ENCODE measurements at places on chromosomes 6 and 20.

DNA sequence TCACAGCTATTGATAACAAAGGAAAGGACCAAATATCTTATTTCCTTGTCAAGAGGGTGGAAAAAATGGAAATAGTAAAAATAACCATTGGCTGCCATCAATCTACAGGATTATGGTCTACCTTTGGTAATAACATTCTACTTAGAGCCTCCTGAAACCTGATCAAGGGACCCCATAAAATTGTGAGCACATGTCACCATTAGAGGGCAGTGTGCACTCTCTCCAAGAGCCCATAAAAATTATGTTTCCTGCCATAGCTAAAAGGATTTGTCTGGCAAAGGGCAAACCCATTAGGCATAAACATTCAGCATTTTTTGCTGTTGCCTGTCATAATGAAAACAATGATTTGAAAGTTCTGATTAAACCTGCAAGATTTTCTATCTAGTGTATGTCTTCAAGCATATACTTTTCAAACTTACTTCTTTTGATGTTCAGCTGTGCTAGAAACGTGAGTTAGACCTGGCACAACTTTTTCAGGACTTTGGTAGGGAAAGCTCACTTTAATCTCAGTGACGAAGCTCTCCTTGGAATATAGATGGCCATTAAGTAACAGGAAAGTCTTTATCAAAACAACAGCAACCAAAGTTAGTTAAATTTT, 120.7 kb upstream of the ZFP64 start:
- DNase-seq: peak; percentile 18

- DNase-seq: no peak
Observed at GRCh38 chr6:121497970-121498375, 62.5 kb downstream of the GJA1 start.

- DNase-seq: no peak
Observed at GRCh38 chr6:43811733-43812099, 41.7 kb downstream of the VEGFA start.

DNA sequence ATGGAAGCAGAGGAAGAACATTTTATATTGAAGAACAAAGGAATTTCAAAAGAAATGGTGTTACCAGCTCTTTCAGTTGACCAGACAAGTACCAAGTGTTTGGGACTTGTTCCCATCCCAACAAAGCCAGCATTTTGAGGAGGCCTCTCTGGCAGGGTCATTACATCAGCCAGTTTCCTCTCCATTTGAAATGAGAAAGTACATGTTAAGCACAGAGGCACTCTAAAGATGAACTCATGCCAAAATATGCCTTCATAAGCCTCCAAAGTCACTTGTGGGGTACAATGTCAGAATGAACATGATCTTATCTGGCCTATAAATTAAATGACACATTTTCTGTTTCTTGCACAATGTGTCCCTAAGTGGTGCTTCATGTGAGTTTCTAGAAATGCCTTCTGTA, 223.9 kb downstream of the PRL start:
- DNase-seq: no peak

DNA sequence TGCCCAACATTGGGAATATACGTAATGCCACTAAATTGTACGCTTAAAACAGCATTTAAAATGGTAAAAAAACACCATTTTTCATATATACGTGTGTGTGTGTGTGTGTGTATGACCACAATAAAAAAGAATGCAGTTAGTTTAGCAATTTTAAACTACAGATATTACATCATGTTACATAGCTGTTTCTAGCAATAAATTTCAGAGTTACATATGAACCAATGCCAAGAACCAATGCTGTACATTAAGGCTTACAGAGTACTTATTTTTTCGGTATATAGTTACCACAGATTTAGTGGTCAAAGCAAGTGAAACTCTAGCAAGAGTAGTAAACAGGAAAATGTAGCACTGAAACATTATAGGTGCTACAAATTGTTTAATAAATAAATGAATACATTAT, 119.3 kb downstream of the PDE10A start:
- no peak for DNase-seq
